ENCODE measurements at places on chromosomes 11 and 22.

GRCh38 chr11:82315093-82315492, 418.6 kb downstream of the FAM181B start:
- no peak for DNase-seq

- DNase-seq = no peak
Measured at GRCh38 chr22:43689356-43689755, 122.7 kb downstream of the EFCAB6 start.

DNA sequence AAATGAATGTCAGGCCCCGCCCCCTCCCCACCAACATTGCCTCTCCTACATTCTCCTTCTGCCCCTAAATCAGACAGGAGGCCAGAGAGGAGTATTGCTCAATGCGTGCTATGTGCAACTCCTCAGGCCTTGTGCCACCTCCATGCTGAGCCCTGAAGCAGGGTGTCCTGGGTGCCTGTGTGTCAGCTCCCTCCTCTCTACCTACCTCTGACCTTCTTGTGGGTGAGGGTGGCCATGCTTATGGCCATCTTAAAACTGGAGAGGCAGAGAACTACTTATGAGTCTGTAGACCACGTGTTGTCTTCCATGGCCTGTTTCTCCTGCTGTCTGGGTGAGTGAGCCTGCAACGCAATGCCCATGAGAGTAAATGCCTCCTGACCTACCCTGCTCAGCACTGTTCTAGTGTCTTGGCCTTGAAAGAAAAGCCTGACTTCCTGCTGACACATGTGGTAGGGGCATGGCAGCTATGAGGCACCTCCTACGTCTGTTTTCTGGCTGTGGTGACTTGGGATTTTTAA, 10.5 kb downstream of the MCAM start:
- DNase-seq = no peak

DNA sequence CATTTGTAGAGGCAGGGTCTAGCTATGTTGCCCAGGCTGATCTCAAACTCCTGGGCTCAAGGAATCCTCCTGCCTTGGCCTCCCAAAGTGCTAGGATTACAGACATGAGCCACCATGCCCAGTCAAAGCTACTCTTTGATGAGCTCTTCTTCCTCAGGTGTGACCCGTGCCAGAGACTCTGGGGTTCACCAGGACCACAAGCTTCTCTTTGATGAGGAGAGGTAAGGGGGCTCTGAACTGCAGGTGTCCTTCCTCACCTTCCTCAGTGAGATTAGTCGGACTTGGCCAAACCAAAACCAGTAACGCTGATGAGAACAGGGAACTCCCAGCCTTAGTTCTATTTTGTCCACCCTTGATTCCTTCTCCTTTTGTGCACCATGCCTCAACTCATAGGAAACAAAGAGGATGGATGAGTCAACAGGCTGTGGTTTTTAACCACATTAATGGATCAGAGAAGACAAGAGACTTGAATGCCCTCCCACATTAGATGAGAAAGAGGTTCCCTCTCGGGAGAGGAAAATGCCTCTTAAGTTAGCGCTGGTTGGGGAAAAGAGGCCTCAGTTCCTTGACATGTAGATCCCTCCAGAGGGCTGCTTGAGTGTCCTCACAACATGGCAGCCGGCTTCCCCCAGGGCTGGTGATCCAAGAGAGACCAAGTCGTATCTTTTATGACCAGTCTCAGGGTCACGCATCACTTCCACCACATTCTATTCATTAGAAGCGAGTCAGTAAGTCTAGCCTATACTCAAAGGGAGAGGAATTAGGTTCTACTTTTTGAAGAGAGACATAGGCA, 25.7 kb upstream of the CTR9 start:
- DNase-seq = peak; percentile 27

GRCh38 chr11:95325777-95326258, 94.8 kb upstream of the SESN3 start:
- DNase-seq = no peak

DNA sequence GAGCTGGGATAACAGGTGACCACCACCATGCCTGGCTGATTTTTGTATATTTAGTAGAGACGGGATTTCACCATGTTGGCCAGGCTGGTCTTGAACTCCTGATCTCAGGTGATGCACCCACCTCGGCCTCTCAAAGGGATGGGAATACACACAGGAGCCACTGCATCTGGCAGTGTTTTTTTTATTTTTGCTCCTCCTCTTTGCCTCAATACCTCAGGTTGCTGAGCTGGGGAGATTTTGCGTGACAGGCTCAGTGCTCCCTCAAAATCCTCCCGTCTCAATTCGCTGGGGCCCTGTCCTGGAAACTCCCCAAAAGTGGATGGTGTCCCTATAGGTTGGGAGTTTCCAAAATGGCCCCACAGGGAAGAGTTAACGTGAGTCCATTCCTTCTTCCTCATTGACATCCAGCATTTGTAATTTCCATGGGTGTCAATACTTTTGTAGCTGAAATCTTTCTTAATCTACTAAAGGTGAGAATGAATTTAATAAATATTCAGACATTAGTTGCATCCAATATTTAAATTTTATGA, 71.8 kb downstream of the GGTLC2 start:
- no peak for DNase-seq

DNA sequence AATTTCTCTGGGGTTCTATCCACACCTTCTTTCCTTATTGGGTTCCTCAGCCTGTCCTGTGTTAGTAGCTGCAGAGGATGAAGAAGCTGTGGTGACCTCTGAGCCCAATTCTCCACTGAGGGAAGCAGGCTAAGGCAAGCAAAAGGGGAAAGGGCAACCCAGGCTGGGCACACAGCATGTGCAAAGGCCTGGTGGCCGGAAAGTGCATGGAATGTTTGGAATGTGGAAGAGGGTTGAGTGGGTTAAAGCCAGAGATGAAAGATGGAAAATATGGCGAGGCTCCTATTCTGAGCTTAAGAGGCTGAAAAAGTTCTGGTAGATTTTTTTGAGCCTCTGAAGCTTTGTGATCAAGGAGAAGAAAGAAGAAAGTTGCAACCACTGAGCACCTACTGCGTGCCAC, 247.1 kb downstream of the MIAT start:
- DNase-seq = no peak

DNA sequence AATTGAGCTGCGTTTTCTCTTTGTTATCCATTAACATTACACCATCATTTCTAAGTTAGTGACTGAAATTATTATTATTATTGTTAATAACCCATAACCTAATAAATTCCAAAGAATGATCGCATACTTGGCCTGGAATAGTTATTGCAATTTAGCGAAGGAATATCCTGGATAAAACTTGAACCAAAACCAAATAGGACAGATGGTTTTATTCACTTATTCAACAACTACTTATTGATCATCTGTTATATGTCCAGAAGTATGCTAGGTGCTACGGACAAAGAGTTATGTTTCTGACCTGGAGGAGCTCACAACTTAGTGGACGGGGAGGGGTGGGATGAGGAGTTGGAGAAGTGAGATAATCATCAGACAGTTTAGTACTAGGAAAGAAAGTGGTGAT, 44.8 kb upstream of the ARHGAP20 start:
- DNase-seq = no peak

DNA sequence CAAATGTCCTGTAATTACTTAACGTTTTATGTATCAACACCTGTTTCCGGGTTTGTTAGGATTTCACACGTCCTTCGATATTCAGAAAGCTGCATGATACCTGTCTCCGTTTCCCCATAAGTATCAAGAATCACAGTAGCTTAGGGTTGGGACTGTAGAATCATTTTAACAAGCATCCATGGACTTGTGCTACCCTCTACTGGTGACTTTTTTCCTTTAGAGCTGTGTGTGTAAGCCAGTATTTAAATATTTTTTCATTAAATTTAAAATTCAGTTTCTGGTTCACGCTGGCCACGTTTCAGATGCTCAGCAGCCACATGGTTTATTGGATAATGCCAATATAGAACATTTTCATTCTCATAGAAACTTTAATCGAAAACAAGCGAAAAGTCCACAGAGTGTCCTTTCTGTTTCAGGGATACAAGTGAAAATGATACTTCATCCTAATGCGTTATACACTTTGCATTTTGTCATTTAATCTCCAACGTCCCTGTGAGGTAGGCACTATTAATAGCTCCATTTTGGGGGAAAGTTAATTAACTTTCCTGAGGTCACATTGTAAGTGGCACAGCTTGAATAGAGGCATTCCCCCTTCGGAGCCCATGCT, 61.5 kb upstream of the SLC25A18 start:
- no peak for DNase-seq

DNA sequence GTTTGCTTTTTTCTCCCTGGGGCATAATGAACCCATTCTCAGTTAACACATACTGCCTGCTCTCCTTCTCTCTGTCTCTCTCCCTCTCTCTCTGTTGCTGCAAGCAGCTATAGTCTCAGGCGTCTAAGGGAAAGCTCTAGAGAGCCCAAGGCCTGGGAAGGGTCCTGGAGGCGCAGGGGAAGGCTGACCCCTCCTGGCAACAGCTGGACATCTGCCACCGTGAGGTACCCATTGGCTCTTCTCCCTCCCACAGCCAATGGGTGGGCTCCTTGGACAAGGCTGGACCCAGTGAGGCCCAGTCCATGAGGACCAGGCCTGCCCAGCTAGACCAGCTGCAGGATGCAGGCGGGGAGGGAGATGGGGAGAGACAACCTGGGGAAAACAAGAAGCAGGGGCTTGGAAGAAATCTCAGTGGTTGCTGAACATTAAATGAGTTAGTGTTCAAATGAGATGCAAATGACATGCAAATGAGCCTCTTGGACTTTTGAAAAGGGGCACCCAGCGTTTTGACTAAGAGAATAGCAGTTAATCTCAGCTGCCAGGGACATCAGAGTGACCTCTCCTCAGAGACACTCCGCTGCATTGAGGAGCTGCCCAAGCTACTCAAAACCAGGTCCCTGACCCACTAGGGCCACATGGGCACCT, 349.7 kb downstream of the BUD13 start:
- no peak for DNase-seq

GRCh38 chr11:31779374-31779791, 31.7 kb downstream of the PAX6 start:
- no peak for DNase-seq

GRCh38 chr11:12789596-12790215, 115.5 kb downstream of the TEAD1 start:
- no peak for DNase-seq

DNA sequence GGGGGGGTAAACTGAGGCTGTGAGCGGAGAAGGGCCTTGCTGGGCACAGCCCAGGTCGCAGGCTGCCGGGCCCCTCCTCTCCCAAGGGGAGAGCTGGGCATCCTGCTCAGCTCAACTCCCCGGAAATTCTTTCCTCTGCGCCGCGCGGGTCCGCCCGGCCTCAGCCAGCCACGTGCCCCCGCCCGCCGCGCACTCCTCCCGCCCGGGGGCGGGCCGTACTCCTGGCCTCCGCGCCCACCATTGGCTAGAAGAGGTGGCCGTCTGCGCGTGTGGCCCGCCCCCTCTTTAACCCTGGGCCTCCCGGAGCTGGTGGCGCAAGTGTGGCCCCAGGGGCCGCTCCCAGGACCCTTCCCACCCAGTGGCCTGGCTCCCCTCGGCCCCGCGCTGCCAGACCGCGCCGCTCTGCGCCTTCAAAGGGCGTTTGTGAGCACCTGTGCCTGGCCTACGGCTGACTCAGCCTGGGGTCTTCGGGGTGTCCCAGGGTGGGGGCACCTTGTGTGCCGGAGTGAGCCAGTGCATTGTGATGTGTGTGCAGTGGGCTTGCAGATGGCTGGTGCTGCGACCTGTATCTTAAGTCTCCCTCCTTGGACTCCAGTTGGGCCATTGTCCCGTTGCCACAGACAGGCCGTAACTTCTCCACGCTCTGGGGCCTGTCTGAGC, 2.0 kb downstream of the MRGPRF start:
- peak; percentile 38 for DNase-seq

GRCh38 chr11:73225851-73226250, 7.8 kb downstream of the P2RY2 start:
- DNase-seq = no peak

- DNase-seq = no peak
Measured at GRCh38 chr11:44454666-44455065, 110.8 kb upstream of the CD82 start.

DNA sequence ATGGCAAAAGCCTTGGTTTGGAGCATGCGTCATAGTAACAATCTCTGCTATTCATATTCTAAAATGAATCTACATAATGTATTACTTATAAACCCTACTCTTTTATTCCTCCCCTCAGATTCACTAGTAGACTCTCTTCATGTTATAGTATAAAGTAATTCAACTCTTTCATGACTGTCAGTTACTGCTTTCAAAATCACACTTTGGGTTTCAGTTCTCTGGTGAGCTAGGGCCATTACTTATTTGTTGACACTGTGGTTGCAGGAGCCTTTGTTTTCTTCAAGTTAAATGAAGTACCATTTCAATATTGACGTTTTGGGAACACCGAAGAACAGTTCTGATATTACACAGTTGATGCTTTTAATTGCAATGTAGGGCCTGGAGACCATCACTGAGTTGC, 378.4 kb downstream of the DDX10 start:
- DNase-seq = no peak

GRCh38 chr11:47887910-47888569, 39.9 kb upstream of the NUP160 start:
- DNase-seq = no peak

DNA sequence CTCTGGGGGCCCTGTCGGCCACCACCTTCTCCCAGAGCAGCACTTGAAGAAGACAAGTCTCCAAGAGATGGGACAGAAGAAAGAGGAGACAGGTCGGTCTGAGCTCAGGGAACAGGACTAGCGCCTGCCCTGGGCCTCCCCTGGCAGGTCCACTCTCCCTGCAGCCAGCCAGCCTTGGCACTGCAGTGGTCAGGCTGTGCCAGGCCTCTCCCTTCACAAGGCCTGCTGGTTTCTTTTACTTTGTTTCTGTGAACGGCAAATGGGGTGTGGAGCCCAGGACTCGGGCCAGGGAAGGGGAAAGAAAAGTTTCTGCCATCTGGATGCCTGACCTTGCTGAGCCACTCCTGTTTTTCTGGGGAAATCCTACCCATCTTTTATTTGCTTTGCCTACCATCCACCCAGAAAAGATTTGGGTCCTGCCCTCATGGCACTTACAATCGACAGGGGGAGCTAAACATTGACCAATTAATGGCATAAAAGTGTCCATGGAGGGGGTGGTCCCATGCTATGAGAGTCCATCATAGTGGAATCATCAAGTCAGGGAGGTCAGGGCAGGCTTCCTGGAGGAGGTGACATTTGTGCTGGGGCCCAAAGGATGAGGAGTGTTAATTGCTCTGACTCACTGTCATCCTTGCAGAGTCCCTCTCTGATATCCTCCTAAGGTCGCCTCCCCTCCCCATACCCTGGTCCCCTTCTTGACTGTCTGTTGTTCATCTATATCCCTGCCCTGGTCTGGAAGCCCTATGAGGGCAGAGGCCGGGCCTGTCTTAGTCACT, 65.2 kb downstream of the NFAM1 start:
- no peak for DNase-seq

DNA sequence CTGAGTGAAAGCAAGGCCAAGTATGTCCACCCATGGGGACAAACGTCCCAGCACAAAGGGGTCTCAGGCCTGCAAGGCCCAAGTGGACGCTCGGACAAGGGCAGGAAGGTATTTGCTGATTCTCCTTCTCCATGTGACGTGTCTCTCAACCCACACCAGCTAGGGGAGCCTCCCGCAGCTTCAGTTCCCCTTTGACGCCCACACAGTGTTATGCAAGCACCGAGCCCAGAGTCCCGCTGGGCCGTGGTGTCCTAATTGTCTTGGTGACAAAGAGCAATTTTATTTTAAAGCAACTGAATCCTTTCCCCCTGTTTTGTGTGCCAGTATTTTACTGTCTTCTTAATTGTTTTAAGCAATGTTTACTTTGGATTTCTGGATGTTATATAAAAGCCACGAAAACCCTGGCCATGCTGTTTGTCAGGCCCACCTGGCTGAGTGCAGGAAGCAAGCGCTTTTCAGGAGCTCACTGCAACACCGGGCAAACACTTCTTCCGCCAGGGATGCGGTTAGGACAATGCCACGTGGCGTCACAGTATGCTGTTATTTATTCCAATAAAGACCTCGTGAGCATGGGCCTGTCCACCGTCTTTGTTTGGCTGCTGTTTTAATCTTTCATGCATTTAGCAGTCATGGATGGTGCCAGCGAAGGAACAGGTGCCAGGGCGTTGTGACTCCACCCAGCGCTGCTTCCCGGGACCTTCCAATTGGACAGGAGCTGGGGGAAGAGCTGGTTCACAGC, 8.2 kb upstream of the PARVG start:
- no peak for DNase-seq
